ENCODE measurements at places on chromosomes 4 and X.

DNA sequence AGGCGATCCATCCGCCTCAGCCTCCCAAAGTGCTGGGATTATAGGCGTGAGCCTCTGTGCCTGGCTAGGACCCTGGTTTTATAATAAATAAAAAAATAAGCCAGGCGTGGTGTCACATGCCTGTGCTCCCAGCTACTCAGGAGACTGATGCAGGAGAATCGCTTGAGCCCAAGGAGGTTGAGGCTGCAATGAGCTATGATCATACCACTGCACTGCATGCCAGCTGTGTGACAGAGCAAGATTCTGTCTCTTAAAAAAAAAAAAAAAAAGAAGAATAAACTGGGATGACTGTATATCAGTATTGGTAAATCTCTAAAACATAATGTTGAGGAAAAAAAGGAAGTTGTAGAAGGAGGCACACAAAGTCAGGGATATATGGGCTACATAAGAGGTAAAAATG, 45.7 kb upstream of the SLC34A2 start:
- no peak for DNase-seq

GRCh38 chrX:69320116-69320515, 154.9 kb upstream of the PJA1 start:
- no peak for DNase-seq

GRCh38 chr4:123767806-123768205, 371.2 kb downstream of the SPRY1 start:
- DNase-seq = no peak

DNA sequence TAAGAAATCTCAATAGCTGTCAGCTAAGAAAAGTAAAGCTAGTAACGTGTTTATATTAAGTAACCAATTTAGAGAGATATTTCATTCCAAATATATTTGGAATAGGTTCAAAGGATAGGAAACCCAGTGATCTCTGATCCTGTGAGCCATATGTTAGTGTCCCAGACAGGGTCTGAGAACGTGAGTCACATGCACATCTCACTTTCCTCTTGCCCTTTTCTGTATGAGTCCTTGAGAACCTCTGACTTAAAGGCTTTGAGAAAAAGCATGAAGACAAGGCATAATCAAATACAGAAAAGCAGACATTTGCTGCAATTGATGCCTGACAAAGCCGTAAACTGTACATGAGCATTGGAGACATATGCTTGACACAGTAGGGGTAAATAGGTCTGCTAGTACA, 655.1 kb upstream of the ADGRL3 start:
- DNase-seq = no peak

DNA sequence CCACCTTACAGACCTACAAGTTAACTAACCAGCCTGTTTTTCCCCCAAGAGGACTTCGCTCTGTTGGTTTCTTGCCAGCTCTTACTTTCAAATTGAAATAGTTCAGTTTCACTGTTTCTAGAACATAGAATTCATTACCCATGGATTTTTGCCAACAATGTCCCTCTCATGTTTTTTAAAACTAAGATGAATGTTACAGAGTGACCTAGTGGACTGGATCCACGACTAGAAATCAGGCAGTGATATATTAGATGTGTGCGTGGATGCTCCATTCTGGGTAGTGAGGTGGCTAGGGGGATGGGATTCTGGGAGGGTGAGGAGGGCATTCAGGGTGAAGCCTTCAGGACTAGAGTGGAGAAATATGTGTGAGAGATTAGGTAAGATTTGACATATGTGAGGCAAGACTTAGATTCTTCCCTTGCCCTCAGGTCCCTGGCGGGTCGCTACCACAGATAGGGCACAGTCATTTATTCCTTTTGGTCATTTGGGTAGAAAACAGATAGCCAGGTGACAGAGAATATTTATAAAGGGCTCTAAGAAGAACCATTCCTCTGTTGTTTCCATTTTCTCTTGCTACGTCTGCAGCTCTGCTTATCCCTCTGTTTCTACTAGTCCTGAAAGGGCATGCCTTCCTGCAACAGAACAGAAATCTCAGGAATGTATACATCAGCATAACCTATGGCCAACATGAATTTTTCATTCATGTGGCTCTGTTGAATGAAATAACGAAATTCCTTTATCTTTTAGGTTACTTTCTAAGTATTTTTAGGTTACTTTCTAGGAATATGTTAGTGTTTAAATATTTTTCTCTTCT, 15.4 kb upstream of the JADE1 start:
- DNase-seq = no peak

DNA sequence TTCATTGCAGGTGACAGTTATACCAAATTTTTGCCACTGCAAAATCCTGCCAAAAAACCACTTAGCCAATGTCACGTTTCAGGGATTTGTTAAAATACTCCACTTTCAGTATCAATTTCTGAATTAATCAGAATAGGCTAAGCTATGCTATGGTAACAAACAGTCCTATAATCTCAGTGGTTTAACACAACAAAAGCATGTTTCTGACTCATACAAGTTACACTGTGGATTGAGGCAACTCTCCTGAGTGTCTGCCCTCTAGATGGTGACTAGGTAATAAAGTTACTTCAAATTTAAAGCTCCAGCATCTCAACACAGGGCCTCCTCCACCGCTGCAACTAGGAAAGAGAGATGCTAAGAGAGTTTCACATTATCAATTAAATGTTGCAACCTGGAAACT, 23.0 kb upstream of the RADX start:
- no peak for DNase-seq

- DNase-seq = no peak
These were observed 11.2 kb upstream of the PLAC8 start for GRCh38 chr4:83125738-83126141.

- no peak for DNase-seq
These were observed 188.7 kb downstream of the GBA3 start for GRCh38 chr4:22881411-22881810.

DNA sequence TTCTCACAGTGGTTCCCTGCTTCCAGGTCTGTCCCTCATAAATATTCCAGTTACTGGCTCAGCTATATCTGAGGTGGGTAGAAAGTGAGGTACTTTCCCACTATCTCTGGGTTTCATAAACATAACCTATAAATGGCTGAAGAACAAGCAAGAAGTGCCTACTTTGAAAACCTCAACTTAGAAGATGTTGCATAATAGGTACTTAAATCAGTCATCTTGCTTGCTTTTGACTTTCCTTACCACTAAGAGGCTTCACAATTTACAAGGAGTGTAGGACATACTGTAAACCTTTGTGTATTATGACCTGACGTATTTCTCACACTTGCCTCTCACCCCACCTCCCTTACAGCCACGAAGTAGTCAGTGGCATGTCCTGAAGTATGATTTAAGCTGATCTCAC, 145.9 kb downstream of the PCDH19 start:
- no peak for DNase-seq

GRCh38 chrX:79572566-79572965, 205.4 kb upstream of the ITM2A start:
- no peak for DNase-seq

DNA sequence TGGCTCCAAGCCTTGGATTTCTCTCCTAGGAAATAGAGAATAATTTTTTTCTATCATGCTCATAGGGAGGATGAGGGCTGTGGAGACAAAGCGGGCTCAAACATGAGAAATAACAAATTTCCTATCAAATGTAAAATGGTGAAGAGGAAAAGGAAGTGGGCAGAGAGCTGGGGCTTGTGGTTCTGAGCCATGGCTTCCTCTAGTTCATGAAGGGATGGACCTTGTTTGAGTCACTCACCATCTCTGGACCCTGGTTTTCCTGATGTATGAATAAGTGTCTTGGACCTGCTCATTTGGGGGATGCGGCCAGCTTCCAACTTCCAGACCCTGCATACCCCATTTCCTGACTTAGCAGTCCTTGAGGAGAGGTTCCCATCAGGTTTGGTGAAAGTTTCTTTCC, 63.0 kb downstream of the MSX1 start:
- no peak for DNase-seq

GRCh38 chr4:79181190-79181589, 144.7 kb downstream of the NAA11 start:
- no peak for DNase-seq

GRCh38 chrX:40863671-40864070, 128.3 kb upstream of the MED14 start:
- no peak for DNase-seq

DNA sequence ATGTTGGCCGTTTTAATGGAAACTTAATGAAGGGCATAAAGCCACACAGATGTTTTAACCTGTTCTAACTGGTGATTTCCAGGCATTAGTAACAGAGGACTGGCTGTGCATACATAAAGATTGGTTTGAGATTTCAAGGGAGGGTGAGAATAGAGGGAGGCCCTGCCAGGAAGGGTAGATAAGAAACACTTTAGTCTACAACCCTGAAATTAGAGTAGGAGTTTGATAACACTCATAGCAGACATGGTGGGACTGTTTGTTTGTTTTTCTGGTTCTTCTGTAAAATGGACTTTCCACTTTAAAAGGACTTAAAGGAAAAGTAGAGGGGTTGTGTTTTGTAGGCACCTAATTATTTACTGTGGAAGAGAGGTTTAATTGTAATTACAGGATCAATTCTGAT, 16.2 kb downstream of the SLC4A4 start:
- DNase-seq = no peak

DNA sequence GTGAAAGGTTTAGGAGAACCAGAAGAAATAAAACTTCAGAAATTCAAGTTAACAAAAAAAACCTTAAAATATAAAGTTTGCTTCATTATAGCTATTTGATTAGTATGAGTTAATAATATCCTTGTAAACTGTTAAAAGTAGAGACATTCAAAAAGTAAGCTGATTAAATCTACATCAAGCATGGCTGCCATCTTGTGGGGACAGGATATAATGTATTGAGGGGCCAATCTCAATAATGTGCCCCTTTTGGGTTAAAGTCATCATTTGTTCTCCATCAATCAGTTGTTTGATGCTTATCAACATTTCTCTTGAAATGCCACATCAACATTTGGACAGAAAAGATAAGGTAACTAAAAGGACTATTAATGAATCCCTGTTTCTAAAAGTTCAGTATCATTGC, 4.6 kb upstream of the GRID2 start:
- DNase-seq = no peak

- no peak for DNase-seq
These were observed 418.8 kb downstream of the BCOR start for GRCh38 chrX:39678914-39679313.

GRCh38 chr4:4248885-4249203, 821 bp upstream of the TMEM128 start:
- no peak for DNase-seq

DNA sequence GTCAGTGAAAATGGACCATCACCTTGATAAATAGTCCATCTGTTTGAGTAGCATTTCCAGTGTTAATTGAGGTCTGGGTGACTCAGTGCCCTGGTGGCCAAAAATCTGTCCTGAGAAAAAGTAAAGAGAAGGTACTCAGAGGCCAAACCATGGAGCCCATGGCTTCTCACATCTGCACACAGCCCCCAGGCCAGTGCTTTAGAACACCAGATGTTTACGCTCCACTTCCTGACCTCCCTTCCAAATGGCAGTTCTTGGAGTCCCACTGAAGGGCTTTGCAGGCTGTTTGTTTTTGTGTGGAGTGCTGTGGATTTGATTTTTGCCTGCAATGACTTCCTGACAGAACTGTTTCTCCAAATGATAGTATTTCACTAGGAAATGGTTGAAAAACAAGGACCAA, 60.2 kb upstream of the GPC4 start:
- DNase-seq = no peak

DNA sequence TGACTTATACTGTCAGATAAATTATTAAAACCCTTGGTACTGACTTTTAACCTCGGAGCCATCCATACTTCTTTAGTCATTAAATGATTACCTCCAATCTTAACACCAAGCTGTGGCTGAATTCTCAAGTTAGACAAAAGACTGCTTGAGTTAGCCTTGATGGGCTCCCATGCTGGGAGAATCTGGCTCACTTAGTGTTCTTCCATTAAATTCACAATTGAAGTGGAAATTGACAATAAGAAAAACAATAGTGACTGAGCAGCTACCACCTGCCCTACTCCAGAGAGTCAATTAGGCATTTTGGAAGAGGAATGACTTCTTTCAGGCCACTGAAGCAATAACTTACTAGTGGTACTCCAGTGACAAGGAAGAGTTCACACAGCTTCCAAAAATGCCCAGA, 503.0 kb upstream of the CPXCR1 start:
- DNase-seq = no peak

DNA sequence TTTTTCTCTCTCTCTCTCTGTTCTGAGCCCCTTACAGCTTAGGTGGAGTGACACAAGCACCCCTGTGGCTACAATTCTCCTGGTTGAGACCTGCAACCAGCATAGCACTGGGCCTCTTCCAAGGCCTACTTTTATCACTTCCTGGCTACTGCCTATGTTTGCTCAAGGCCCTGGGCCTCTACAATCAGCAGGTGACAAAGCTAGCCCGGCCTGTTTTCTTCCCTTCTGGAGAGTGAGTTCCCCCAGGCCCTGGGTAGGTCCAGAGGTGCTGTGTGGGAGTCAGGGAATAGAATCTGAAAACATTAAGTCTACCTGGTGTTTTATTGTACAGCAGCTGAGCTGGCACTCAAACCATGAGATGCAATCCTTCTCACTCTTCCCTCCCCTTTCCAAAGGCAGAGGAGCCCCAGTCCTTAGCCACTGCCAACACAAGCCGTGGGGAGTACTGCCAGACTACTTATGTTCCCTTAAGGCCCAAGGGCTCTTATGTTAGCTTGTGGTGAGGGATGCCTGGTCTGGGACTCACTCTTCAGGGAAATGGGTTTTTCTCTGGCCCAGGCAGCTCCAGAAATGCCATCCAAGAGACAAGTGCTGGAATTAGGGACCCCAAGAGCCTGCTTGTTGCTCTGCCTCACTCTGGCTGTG, 23.8 kb upstream of the MAGEC3 start:
- DNase-seq = no peak

DNA sequence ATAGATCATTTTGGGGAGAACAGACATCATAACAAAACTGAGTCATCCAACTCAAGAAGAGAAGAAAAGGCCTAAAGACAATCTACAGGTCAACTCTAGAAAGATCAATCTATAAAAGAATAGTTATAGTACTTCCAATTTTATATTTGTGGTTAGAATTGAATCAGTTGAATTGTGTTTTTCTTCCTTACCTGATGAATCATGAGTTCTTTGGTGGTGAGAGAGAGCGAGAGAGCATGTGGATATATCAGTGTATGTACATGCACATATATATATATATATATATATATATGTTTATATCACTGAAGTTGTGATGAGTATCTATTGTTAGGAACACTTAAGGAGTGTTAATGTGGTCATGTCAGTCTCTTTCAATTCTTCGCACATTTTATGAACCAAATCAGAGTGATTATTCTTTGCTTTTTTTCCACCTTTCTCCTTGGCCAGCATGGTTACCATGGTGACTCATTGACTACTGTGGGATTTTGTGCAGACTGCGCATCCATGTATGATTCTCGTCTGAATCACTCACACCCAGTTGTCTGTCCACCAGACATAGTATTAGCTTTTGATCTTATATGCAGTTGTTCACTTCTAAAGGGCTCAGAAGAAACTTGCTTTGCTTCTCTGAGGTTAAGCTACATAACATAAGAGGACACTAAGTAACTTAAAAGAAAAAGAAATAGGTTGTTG, 90.4 kb upstream of the RAB40AL start:
- DNase-seq = no peak

DNA sequence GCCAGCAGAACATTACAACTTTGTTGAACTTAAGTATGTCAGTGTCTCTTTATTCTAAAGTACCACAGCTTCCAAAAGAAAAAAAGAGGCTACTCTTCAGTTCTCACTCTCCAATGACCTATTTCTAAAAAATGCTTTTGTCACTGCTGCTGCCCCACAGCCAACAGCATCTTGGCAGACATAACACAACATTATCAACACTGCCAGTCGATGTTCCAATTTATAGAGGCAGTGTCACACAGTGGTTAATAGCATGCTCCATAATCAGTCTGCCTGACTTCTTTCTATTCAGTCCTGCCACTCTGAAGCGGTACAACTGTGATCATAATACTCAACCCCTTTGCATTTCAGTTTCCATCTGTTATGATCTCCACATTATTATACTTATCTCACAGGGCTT, 69.2 kb downstream of the PLS3 start:
- DNase-seq = no peak
